Tibial artery (tissue), 4 donors: ENCODE measurements at places on chromosomes 2 and 18.

DNA sequence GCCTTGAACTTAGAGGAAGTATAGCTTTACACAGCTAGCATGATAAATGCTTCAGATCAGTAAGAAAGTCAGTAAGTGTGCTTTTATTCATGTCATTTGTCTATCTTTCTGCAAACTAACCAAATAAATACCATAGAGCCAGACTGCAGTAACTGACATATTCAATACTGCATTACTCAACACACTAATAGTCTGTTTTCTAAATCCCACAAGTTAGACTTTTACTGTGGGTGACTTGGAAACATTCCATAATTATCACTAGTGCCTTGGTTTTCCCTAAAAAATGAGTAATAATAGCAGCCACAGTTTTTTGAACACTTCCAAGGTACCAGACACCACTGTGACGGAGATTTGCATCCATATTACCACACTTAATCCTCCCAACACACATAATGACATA lies 33.0 kb downstream of the ACVR1 start:
- no peak overlapping the region for H3K4me3 ChIP-seq
- no peak overlapping the region for H3K27ac ChIP-seq

DNA sequence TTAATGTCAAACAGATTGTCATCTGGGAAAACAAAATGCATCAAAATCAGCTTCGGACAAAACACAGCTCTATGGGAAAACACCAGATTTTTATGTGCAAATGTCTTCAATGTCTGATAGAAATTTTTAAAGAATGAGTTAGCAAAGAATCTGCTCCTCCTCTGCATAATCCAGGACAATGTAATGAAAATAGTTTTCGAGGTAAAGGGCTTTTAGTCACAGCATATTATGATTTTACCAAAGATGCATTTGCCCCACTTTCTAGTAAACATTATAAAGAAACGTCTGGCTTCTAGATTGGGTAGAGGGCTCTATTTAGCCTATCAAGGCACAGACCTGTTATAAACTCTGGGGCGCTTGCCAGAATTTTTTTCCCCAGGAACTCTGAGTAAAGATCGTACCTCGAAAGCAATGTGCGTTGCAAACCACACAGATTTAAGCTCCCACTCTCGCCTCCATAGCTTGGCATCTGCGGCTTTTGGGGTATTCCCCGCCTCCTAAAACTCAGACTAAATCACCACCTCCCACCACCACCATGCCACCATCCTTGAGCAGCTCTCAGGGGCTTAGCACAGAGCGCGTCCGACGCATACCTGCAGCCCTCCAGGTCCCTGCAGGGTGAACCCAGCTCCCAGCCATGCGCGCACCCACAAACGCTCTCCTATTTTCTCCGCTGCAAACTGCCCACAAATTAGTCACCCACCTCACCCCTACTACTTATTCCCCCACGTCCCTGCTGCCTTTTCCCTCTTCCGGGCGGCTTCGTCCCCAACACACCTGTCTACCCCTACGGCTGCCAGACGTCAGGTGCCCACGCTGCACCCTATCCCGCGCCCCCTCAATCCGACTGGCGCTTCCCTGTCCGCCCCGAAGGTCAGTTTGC lies 829 bp downstream of the ACVR1C start:
- no peak for DNase-seq
- H3K27ac ChIP-seq, result no peak overlapping the region
- peak overlapping the region; percentile 64 for H3K4me3 ChIP-seq
- H3K4me1 ChIP-seq, result peaks cover 17% of the 10 kb centered on the region

DNA sequence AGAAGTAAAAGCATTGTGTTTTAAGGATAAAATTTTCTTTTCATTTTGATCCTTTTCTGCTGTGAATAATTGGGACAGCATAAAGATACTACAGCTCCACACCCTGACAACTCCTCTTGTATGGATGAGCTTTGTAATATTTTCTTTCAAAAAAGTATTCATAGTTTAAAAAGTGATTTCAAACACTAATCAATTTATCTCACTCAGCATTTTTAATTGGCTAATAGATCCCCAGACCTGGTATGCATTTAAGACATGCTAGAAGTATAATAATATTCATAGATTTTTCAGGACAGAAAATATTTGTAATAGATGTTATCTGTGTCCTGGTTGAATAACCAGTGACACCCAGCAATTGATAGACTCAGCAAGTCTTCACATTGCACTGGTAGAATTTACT lies 510.7 kb downstream of the RIT2 start:
- no peak overlapping the region for H3K4me3 ChIP-seq
- H3K36me3 ChIP-seq, result no peaks in the 10 kb centered on the region
- H3K27me3 ChIP-seq, result no peaks in the 10 kb centered on the region
- no peaks in the 10 kb centered on the region for H3K4me1 ChIP-seq
- no peak for DNase-seq

GRCh38 chr2:101041413-101041812 lies 39.3 kb downstream of the RPL31 start:
- peaks cover 14% of the 10 kb centered on the region for H3K36me3 ChIP-seq
- no peak overlapping the region for H3K4me3 ChIP-seq
- no peaks in the 10 kb centered on the region for H3K4me1 ChIP-seq
- DNase-seq, result no peak

DNA sequence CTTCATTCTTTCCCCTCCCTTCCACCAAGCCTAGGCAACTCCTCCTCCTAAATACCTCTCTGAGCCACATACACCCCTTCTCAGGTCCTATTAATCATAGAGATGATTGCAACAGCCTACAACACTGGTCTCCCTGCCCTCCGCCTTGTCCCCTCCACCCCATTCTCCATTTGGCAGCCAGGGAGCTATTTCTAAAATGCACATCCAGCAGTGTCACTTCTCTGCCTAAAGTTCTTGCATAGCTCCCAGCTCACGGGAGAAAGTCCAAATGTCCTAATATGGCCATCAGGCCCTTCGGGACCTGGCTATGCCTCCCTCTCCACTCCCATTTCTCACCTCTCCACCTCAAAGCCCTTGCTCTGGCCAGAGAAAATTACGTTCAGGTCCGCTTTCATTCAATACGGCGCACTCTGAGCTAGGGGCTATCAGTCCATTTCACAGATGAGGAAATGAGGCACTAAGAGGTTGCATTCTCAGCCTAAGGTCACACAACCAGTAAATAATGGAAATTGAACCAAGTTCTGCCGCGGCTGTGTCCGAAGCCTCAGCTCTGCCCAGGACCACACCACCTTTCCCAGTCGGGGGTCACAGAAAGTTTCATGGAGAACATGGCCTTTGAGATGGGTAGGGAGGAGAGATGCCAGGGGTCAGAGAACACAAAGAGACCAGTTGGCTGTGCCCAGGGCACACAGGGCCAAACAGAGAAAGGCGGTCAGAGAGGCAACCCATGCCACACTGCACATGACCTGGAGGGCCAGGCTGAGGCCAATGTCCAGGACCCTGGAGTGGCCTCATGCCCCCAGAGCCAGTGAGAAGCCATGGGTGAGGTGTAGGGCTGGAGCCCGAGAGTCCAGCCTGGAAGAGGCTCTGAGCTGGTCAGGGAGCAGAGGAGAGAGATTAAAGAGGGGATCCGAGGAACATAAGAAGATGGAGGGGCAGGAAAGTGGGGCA lies 72.8 kb downstream of the TNS1 start:
- peaks cover 98% of the 10 kb centered on the region for H3K4me1 ChIP-seq
- peak; percentile 96 for DNase-seq
- H3K36me3 ChIP-seq, result peaks cover 29% of the 10 kb centered on the region
- peak overlapping the region; percentile 98 for H3K27ac ChIP-seq

DNA sequence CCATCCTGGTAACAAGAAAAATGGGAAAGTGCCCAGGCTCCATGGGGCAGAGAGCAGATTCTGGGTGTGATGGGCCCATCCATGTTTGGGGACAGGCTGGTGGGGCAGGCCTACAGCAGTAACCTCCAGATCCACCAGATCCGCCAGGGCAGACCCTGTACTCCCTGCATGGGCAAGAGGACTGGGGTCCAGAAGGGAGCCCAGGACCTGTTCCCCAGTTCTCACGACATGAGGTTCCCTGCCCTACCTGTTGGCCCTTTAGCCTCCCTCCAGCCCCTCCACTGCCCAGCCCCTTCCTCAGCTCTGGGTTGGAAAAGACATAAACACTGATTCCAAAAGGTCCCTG lies 38.7 kb downstream of the EMX1 start:
- H3K27me3 ChIP-seq, result no peaks in the 10 kb centered on the region
- H3K4me3 ChIP-seq, result no peak overlapping the region
- no peak overlapping the region for H3K27ac ChIP-seq

DNA sequence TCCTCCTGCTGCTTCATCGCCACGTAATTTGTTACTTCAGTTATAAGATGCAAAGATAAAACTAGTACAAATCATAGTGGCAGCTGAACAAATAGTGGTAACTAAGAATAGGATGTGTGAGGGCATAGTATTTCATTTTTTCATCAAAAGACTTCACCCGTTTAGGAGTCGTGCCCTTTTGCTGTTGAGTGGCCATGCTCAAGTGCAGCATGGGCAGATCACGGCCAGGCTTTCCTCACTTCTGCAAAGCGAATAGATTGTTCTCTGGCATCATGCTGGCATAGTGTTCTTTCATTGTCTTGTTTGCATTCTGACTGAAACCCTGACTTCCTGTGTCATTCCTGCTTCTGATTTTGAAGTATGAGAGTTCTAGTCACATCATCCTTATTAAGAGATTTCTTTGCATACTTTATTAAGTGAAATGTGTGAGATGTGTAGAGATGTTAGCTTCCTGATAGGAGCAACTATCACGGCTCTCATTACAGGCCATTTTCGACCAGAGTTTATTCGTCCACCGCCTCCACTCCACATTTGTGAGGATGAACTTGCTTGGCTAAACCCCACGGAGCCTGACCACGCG lies 11.8 kb downstream of the CNOT11 start:
- DNase-seq, result no peak
- H3K4me3 ChIP-seq, result no peak overlapping the region
- no peaks in the 10 kb centered on the region for H3K4me1 ChIP-seq
- H3K27ac ChIP-seq, result no peak overlapping the region
- H3K36me3 ChIP-seq, result peaks cover 73% of the 10 kb centered on the region
- no peaks in the 10 kb centered on the region for H3K27me3 ChIP-seq

GRCh38 chr18:21085579-21086166 lies 25.9 kb downstream of the ROCK1 start:
- H3K36me3 ChIP-seq, result no peaks in the 10 kb centered on the region
- no peaks in the 10 kb centered on the region for H3K4me1 ChIP-seq
- no peak for DNase-seq
- no peak overlapping the region for H3K4me3 ChIP-seq
- no peaks in the 10 kb centered on the region for H3K27me3 ChIP-seq
- no peak overlapping the region for H3K27ac ChIP-seq

GRCh38 chr18:69817335-69817940 lies 130.2 kb downstream of the CD226 start:
- no peak for DNase-seq
- H3K36me3 ChIP-seq, result no peaks in the 10 kb centered on the region
- H3K4me1 ChIP-seq, result no peaks in the 10 kb centered on the region
- H3K27me3 ChIP-seq, result no peaks in the 10 kb centered on the region

DNA sequence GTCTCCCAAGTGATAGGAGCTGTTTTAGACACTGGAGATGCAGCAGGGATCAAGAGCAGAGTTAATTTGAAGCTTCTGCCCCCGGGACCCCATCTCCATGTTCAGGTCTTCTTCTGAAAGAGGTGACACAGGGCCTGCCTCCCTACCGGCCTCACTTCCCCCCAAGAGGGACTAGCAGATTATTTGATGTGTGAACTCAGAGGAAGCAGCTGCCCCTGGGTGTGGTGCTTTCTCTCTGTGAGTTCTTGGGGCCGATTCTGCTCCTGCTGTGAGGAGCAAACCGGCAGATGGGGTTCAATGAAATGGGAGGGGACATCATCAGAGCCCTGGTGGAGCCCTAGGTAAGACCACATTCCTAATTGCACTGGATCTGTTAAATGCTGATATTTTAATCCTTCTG lies 193.4 kb downstream of the FBXO15 start:
- no peak overlapping the region for H3K4me3 ChIP-seq
- H3K27ac ChIP-seq, result no peak overlapping the region
- DNase-seq, result no peak
- H3K4me1 ChIP-seq, result no peaks in the 10 kb centered on the region
- no peaks in the 10 kb centered on the region for H3K36me3 ChIP-seq

- H3K4me3 ChIP-seq, result no peak overlapping the region
- H3K4me1 ChIP-seq, result peaks cover 26% of the 10 kb centered on the region
- no peaks in the 10 kb centered on the region for H3K27me3 ChIP-seq
- no peak for DNase-seq
- no peak overlapping the region for H3K27ac ChIP-seq
These were observed 137.5 kb downstream of the SH3RF3 start for GRCh38 chr2:109266496-109266895.

- no peak for DNase-seq
- no peak overlapping the region for H3K27ac ChIP-seq
- H3K4me3 ChIP-seq, result no peak overlapping the region
- H3K36me3 ChIP-seq, result no peaks in the 10 kb centered on the region
These were observed 330.0 kb downstream of the CELF4 start for GRCh38 chr18:37235583-37235982.

DNA sequence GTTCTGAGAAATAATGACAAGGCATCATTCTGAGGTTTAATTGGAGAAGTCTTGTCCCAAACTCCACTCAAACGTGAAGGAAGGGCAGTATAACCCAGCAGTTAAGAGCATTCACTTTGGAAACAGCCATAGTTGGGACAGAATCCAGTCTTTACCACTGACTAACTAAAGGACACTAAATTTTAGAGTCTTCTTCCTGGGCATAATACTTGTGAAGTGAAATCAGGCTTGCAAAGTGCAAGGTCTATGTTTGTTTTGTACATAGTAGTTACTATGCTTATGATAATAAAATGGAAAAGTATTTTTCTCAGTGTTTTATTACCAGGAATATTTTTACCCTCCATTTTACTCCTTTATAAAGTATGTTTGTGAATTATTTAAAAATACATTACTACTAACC lies 748.2 kb upstream of the ID2 start:
- no peak for DNase-seq
- no peak overlapping the region for H3K27ac ChIP-seq
- no peaks in the 10 kb centered on the region for H3K4me1 ChIP-seq
- H3K4me3 ChIP-seq, result no peak overlapping the region
- no peaks in the 10 kb centered on the region for H3K27me3 ChIP-seq

DNA sequence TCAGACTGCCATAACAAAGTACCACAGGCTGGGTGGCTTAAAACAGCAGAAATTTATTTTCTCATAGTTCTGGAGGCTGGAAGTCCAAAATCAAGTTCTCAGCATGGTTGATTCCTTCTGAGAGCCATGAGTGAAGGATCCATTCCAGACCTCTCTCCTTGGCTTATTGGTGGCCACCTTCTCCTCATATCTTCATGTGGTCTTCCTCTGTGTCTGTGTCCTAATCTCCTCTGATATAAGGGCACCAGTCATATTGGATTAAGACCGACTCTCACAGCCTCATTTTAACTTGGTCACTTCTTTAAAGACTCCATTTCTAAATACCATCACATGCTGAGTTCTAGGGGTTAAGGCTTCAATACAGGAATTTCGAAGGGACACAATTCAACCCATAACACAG lies 65.1 kb downstream of the CFAP221 start:
- no peak overlapping the region for H3K4me3 ChIP-seq
- H3K4me1 ChIP-seq, result no peaks in the 10 kb centered on the region
- no peak for DNase-seq
- peaks cover 7% of the 10 kb centered on the region for H3K27me3 ChIP-seq
- no peak overlapping the region for H3K27ac ChIP-seq

DNA sequence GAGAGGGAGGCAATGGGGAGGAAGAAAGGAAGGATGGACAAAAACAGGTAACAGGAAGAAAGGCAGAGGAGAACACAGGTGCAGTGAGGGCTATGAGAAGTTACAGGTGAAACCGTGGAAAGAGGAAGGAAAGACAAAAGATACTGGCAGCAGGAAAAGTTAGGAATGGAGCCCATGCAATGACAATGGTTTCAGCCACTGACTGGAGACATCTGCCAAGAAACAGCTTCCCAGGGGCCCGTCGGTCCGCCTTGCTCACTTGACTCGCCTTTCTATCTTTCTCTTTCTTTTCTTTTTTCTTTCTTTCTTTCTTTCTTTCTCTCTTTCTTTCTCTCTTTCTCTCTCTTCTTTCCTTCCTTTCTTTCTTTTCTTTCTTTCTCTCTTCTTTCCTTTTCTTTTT lies 37.5 kb downstream of the ST8SIA5 start:
- H3K4me3 ChIP-seq, result no peak overlapping the region
- H3K27me3 ChIP-seq, result no peaks in the 10 kb centered on the region
- DNase-seq, result no peak
- no peak overlapping the region for H3K27ac ChIP-seq
